ENCODE measurements at places on chromosomes 7 and 10. TPM values are rescaled to one million over a fixed set of nuclear protein-coding genes. Genes with fewer than 3 reads are reported as not detected.

The ZNF92 gene
- 20.0 TPM for total RNA-seq

The EPO gene
- not detected for total RNA-seq

The SPDYE8 gene
- total RNA-seq: not detected

The VIPR2 gene
- 0.56 TPM for total RNA-seq

The KAZALD1 gene
- 0.47 TPM for total RNA-seq
